IgD-negative memory B cell (primary cell): ENCODE measurements at places on chromosomes 13 and 19. TPM values are rescaled to one million over a fixed set of nuclear protein-coding genes. Genes with fewer than 3 reads are reported as not detected.

Gene MATK
- 5.9 TPM for polyA plus RNA-seq

Gene BRME1
- polyA plus RNA-seq: not detected

Gene ZNF772
- 1.1 TPM for polyA plus RNA-seq

Gene KCNC3
- polyA plus RNA-seq: not detected

Gene TNNT1
- polyA plus RNA-seq: not detected

Gene PTBP1
- 163 TPM for polyA plus RNA-seq

Gene ZNF677
- polyA plus RNA-seq: 8.7 TPM
